Neural crest cell (in vitro differentiated cells): ENCODE measurements at places on chromosomes 3 and 15. TPM values are rescaled to one million over a fixed set of nuclear protein-coding genes. Genes with fewer than 3 reads are reported as not detected.
A peak's percentile ranks its signal among the peaks of the same experiment; 100 is the strongest.

GRCh38 chr3:29281344-29282241 is 722 bp downstream of the RBMS3 start:
- peak overlapping the region; percentile 92 for H3K27ac ChIP-seq

- no peaks in the 10 kb centered on the region for H3K4me1 ChIP-seq
- DNase-seq: no peak
- H3K4me3 ChIP-seq: no peak overlapping the region
- no peak overlapping the region for H3K27ac ChIP-seq
- H3K27me3 ChIP-seq: peaks cover 2% of the 10 kb centered on the region
Measured at GRCh38 chr3:65877160-65877559, 161.6 kb downstream of the MAGI1 start.

DNA sequence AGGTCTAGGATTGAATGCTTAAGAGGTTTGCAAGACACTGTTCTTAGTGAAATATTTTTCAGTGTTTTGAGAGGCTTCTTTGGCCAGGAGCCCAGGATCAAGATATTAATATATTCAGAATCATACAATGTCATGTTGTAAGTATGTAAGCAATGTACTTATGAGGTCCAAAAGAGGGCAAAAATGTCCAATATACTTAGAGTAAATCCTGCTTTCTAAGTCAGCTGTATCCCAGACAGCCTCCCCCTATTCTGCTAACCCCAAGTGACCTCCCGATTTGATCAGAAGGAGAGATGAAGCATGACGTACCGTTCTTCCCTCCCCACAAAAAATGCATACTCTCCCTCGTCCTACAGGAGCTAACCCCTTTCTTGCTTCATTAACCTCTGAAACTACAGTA is 70.9 kb downstream of the CHAC1 start:
- H3K27ac ChIP-seq: no peak overlapping the region
- no peaks in the 10 kb centered on the region for H3K4me1 ChIP-seq
- H3K36me3 ChIP-seq: no peaks in the 10 kb centered on the region
- no peak overlapping the region for H3K4me3 ChIP-seq

DNA sequence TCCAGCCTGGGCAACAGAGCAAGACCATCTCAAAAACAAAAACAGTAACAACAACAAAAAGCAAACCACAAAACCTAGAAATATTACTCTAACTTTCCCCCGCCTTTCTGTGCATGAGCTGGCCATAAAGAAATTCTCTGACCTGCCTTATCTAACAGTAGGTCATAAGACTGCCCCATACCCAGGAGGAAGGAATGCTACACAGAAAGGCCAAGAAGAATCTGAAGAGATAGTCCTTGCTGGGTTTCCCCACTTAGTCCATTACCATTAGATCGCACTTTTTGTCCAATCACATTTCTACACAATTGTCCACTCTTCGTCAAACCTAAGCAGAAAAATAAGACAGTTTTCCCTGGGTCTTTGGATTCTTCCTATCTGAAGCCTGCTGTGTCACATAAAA is 23.5 kb downstream of the CIAO2A start:
- peaks cover 6% of the 10 kb centered on the region for H3K36me3 ChIP-seq
- H3K27me3 ChIP-seq: no peaks in the 10 kb centered on the region
- H3K27ac ChIP-seq: no peak overlapping the region
- H3K4me1 ChIP-seq: peaks cover 9% of the 10 kb centered on the region

GRCh38 chr3:49606427-49606826 is 52.1 kb downstream of the BSN start:
- peaks cover 4% of the 10 kb centered on the region for H3K4me1 ChIP-seq
- DNase-seq: no peak
- H3K27me3 ChIP-seq: no peaks in the 10 kb centered on the region
- H3K4me3 ChIP-seq: no peak overlapping the region

- H3K4me3 ChIP-seq: no peak overlapping the region
- H3K4me1 ChIP-seq: peaks cover 8% of the 10 kb centered on the region
- DNase-seq: no peak
- no peaks in the 10 kb centered on the region for H3K36me3 ChIP-seq
- H3K27ac ChIP-seq: no peak overlapping the region
Measured at GRCh38 chr15:83854321-83854720, 200.4 kb downstream of the ADAMTSL3 start.

NFKBIZ gene
- total RNA-seq: 6.2 and 9.9 TPM in 2 replicates

CACNA2D2 gene
- 8.7 and 9.3 TPM in 2 replicates for total RNA-seq

FAH gene
- total RNA-seq: 21.1 and 22.9 TPM in 2 replicates
